Stimulated activated CD8-positive, alpha-beta memory T cell treated with anti-CD3 and anti-CD28 coated beads, Interleukin-2, amount 100 ng/mL, for 1 hour (primary cell): ENCODE measurements at places on chromosomes 12 and 14.

DNA sequence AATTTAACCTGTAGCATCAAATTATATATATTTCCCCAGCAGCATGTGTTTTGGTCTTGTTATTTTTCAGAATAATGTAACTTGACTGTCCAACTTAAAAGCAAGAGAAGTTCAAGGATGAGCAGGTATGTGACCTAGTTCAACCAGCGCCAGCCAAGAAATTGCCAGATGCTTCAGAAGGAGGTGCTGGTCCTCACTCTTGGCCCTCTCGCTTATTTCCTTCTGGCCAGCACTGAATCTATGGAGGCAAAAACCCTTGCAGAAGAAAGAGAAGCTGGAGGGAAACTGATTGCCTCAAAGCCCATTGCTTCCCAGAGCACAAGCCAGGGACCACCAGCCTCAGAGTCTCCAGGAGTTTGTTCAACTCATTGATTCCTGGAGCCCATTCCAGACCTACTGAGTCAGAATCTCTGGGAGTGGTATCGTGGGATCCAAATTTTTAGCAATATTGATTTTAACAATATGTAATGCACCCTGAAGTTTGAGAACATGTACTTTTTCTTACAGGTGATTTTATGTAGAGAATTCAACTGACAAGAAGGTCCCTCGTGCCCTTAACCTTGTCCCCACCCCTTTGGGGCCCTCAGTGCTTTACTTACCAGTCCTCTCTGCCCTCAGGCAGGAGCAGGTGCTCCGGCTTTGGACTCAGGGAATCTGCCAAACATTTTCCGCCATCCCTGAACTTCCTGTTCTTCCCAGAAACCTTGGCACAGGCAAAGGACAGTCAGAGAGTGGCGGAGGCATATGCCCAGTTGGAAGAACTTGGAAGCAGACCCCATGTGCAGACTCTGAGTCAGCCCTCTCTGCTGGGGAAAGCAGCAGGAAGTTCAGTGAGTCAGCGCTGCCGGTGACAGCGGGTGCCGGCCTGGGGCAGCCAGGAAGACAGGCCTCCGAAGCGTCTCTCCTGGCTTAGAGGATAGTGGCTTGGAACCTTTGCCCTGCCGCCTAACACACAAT, 10.4 kb downstream of the BEST3 start:
- no peak for DNase-seq

DNA sequence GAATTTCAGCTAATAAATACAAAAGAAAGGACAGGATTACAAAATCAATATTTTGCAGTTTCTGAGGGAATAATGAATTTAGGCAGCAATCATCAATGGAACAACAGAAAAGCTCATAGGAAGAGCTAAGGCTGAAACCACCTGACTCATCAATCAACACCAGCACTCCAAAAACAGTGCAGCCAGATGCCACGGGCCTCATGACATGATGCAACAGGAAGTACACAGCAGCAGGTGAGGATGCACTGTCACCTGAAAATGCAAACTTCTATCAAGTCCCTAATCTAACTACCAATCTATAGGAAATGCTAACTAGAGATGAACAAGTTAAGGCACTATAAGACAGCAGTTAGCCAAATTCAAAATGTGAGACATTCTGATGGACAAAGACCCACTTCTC, 21.7 kb downstream of the GNS start:
- no peak for DNase-seq

DNA sequence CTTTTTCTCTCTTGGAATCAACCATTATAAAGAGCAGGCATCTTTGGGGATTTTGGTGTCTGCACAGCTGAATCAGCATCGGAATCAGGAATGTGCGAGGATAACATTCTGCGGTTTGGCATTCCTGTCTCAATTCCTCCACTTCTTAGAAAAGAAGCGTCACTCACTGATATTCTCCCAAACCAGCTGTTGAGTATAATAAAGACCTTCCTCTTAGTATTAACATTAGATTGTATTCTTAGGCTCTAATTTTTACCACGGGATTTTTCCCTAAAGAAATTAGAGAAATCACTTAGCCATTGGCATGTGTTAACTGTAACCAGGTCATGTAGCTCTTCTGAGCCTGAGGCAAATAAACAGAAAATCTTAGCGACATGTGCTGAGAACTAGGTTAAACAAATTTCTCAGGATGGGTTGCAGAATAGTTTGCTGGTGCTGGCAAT, 128.7 kb downstream of the TMX1 start:
- DNase-seq, result no peak

- no peak for DNase-seq
Measured at GRCh38 chr12:27515671-27516070, 8.3 kb upstream of the PPFIBP1 start.

DNA sequence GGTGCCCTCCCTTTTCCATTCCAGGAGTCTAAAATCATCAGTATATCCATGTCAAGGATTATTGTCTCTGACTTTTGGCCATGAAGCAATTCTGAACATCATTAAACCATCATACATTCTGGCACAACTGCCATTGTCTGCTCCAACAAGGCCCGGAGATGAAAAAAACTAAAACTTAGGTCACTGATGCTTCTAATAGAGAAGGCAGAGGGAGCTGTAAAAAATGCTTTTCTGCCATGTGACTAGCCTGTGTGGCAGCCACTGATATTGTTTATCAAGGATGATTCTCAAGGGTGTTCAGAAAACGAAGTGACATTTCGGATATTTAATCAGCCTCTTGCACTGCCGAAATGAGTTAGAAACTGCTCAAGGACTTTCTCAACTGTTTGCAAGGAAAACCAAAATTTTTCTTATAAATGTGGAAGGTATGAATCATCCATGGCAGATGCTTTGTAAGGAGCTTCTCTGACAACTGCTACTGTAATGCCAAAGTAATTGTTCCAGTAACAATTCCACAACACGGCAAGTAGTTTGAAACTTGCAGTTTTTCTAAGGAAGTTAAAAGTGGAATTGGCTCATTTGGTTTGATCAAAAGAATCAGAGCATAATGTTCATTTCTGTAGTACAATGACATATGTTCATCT, 1076.5 kb upstream of the FLRT2 start:
- no peak for DNase-seq

GRCh38 chr12:111686574-111687105, 787 bp downstream of the ACAD10 start:
- DNase-seq, result no peak

- DNase-seq, result no peak
Measured at GRCh38 chr12:63319386-63319785, 168.4 kb upstream of the AVPR1A start.

- no peak for DNase-seq
Measured at GRCh38 chr12:39230086-39230485, 212.8 kb downstream of the KIF21A start.

- DNase-seq, result no peak
Measured at GRCh38 chr14:74955229-74956026, at the start of gene PGF. PGF (minus strand) TSS chr14:74955597; CDS start chr14:74955242, 355 bp downstream.

DNA sequence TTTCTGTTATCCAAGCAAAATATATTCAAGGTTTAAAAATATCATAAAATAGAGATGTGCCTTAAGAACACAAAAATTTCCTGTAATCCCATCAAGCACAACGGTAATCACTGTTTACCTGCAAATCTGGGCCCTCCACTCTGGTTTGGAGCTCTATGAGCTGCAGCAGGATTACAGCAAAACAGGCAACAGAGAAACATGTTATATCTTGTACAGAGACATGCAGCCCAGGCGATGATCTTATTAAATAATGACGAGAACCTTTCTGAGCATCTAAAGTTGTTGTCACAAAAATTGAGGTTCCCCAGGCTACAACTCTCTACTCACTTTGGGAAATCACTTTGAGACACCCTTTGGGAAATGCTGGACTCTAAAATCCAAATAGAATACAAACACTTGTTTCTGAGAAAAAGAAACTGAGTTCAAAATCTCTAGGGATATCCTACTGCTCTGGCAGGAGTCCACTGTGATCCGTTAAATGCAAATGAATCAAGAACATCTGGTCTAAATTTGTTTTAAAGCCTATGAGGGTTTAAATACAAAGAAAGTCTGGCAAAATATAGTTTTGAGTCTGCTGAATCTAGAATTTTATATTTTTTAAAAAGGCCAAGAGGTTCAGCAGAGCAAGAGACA, 36.3 kb downstream of the STON2 start:
- DNase-seq, result no peak

DNA sequence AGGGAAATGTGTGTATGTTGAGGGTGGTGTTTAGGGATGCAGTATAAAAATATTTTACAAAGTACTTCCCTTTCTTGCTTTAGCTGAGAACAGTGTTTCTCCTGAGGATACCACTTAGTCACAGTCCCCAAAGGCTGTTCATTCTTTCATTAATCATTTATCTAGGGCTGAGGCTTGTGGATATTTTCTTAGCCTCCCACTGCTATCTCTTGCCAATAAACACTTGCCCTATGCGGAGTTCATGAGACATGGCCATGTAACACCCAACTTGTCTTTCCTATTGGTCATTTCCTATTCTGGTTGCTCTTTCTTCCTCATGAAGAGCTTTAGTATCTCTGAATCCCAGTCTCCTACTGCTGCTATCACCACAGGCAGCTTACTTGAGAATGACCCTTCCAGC, 75.1 kb downstream of the ETNK1 start:
- DNase-seq, result no peak

DNA sequence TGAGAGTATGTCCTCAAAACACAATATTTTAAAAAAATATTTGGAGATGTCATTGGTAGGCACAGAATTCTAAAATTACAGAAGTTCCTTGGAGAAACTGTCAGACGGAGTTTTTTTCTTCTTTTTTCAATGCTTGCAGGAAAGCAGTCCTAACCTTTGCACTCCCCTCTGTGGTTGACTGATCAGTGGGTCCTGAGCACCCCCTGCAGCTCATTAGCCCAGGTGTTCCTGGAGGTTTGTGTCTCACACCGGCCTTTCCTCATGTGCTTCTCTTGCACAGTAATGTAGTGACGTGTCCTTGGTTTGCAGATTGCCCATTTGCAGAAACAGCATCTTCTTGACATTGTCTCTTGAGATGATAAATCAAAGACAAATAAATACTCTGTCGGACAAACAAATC, 513.0 kb downstream of the TMEM121 start:
- no peak for DNase-seq
